SJSA1 (cell line): ENCODE measurements at places on chromosomes 7 and 10. TPM values are rescaled to one million over a fixed set of nuclear protein-coding genes. Genes with fewer than 3 reads are reported as not detected.

VPS26A gene
- 18.6 and 24.0 TPM in 2 replicates for total RNA-seq

GRCh38 chr7:45028138-45028919 lies 28.3 kb downstream of the CCM2 start:
- DNase-seq: no peak

GRCh38 chr10:10540398-10540797 lies 477.3 kb upstream of the CELF2 start:
- no peak for DNase-seq

CCDC172 gene
- not detected in 2 replicates for total RNA-seq

- no peak for DNase-seq
These were observed 13.3 kb downstream of the MAP3K8 start for GRCh38 chr10:30447125-30447799.

SORCS1 gene
- not detected in 2 replicates for total RNA-seq

- DNase-seq: no peak
These were observed 142.5 kb downstream of the GNAT3 start for GRCh38 chr7:80369321-80369720.

GRCh38 chr7:80146545-80147182 lies 12.0 kb downstream of the GNAI1 start:
- no peak for DNase-seq

DNA sequence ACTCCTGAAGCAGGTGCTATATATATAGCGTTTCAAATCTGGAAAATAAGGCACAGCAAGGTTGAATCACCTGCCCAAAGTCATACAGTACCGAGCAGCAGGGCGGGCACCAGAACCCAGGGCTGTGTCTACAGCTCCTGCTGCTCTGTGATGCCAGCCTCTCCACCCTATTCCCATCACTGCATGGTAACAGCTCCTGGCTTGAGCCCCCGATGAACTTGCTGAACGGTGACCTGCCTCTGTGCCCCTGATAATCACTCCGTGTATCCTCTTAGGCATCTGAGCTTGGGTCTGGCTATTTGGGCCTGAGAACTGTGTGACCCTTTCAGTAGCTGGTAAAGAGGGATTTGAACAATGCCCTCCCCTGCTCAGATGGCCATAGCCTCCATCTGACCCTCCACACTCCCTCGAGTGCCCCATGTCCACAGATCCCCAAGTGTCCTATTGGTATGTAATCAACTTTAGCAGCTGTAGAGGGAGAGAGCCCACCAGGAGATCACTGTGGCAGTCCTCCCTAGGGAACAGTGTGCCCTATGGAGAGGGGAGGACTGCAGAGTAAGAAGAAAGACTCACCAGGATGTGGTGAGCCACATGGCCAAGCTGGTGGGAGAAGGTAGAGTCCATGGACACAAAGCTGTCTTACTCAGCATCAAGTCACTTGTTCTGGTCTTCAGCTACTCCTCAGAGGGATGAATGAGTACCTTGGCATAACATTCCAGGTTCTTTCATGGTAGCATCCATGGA lies 1.1 kb upstream of the ARHGAP22 start:
- DNase-seq: no peak

ERVW-1 gene
- total RNA-seq: not detected in 2 replicates
